COR-L47 (cell line): ENCODE measurements at places on chromosomes 5 and 9.

- DNase-seq: no peak
Observed at GRCh38 chr5:104431981-104432380, 869.4 kb upstream of the NUDT12 start.

DNA sequence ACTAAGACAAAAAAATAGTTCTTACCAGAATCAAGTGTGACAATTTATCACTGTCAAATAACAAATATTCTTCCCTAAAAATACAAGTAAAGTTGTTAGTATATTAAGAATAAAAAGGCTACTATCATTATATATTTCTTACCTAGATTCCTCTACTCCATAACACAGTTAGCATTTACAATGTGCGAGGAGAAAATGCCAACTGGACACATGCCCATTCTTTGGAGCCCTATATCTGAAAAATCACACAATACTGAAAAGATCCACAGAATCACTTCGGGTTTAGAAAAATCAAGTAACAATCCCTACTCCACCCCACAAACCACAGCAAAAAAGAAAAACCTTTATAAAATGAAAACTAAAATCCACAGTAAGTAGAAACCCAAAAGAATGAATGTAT lies 70.9 kb downstream of the PKD2L2 start:
- DNase-seq: no peak

DNA sequence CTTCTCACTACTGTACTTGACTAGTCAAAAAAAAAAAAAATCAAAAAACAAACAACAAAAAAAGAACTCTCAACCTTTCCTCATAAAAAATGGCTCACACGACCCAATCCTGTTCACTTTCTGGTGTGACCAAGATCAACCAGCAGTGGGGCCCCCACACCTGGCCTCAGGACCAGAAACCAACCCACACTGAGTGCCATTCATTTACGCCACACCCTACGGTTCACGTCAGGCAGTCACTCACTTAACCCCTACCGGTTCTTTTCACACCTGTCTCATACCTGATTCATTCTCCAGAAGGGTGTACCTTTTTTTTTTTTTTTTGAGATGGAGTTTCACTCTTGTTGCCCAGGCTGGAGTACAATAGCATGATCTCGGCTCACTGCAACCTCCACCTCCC lies 5.7 kb downstream of the SUSD1 start:
- DNase-seq: no peak

GRCh38 chr5:67182301-67182790 lies 14.3 kb downstream of the CD180 start:
- DNase-seq: no peak

GRCh38 chr9:14678776-14679175 lies 14.5 kb downstream of the ZDHHC21 start:
- DNase-seq: no peak

GRCh38 chr9:13171261-13171660 lies 108.2 kb downstream of the MPDZ start:
- DNase-seq: no peak

GRCh38 chr5:133992429-133993155 lies 12.2 kb downstream of the VDAC1 start:
- DNase-seq: peak; percentile 66

- no peak for DNase-seq
Observed at GRCh38 chr9:117002686-117003085, 315.6 kb downstream of the TRIM32 start.

DNA sequence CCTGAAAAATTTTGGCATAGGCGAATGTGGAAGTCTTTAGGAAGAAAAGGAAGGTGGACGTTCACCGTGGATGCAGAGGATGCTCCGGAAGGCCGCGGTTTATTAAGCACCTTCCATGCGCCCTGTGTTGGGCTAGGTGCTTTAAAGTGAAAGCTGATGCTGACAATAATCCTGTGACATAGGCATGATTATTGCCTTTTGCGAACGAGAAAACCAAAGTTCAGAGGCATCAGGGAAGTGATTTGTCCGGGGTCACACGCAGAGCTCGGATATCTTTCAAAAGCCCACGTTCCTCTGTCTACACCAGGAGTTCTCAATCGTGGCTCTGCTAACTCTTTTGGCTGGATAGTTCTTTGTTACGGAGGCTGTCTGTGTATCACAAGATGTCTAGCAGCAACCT lies 12.0 kb upstream of the GABRP start:
- no peak for DNase-seq

DNA sequence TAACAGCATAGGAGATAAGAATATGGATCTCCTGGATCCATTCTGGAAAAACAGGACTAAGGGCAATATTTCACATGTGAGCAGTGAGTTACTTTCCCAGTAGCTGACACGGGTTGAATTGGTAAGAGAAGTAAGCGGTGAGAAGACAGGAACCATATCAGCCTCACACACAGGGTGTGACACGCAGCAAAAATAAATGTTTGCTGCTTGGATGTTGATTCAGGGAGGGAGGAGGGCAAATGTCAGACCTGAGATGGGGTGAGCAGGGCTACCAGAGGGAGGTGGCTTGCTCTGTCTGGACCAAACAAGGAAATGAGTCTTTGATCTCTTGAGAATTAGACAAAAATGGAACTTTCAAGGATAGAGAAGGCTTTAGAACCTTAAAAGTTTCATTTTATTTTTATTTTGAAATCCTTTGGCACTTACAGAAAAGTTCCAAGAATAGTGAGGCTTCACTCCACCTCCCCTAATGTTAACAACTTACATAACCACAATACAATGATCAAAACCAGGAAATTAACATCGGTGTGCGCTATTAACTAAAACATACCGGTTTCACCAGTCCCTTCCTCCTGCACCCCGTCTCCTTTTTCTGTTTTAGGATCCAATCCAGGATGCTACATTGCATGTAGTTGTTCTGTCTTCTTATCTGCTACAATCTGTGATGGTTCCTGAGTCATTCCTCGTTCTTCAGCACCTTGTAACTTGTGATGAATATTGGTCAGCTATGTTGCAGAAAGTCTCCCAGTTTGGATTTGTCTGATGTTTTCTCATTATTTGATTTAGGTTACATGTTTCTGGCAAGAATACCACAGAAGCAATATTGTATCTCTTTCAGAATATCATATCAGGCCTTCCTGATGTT lies 20.5 kb upstream of the ARHGEF28 start:
- DNase-seq: no peak

- DNase-seq: no peak
Observed at GRCh38 chr5:165108809-165109208, 1603.4 kb downstream of the MAT2B start.

DNA sequence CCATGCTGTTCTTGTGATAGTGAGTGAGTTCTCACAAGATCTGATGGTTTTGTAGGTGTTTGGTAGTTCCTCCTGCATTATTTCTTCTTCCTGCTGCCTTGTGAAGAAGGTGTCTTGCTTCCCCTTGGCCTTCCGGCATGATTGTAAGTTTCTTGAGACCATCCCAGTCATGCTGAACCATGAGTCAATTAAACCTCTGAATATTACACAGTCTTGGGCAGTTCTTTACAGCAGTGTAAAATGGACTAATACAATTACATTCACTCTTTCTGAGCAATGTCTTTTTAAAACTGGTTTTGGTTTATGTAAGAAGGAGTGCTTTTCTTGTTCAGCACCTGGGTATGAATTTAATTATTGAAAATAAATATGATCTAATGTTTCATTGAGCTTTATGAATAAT lies 50.7 kb upstream of the ARRDC3 start:
- no peak for DNase-seq

DNA sequence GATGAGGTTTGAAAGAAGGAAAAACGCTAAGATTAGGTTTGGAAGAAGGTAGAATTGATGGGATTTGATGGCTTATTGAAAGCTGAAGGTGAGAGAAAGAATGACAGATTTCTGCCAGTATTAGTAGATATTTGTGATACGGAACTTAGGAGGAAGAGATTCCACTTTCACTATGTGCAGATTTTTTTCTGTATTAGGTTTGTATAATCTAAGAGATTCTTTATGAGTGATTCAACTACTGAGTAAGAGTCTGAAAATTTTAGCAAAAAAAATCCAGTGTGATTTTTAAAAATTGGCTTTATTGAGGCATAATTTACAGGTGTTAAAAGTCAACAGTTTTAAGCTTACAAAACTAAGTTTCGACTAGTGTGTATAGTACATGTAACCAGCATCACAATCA lies 54.1 kb downstream of the AP3S1 start:
- no peak for DNase-seq

DNA sequence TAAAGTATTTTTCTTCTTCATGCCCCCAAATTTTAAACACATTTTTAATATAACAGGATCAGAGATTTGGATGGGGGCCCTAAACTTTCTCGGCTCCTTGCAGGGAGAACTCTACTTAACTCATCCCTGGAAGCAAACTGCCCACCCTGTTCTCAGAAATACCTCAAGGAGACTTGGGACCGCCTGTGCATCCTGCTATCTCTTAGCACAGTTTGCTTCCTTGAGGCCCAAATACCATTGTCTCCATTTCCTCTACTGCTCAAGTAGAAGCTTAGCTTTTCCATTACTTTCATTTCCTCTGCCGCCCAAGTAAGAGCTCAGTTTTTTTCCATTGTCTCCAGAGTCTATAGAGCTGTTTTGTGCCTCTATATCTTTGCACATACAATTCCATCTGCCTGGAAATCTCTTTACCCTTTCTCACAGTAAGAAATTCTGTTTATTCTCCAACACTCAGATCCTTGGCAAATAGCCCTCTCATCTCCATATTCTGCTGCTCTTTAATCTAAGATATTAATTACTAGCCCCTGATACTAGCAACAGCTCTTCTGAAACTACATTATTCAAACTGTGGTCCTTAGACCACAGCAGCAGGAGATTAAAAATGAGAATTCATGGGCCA lies 137.8 kb downstream of the CEMIP2 start:
- DNase-seq: no peak

DNA sequence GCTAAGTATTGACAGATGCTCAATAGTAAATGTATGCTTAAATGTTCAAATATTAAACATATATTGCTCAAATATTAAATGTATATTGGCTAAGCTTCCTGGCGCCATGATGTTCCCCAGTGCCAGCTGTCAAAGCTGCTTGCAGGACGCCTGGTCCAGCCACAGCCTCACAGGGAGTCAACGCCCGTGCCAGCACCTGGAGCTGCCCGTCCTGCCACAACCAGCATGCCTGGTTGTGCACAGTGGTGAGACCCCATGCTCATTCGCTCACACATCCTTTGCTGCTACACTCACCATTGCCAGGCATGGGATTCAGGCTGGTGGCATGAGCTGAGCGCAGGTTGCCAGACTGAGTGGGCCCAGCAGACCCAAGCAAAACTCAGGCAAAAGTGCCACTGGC lies 926.9 kb upstream of the EDIL3 start:
- DNase-seq: no peak

- DNase-seq: no peak
Observed at GRCh38 chr5:38426490-38426889, 130.0 kb downstream of the LIFR start.

GRCh38 chr9:87725356-87725899 lies 491 bp upstream of the CTSL start:
- no peak for DNase-seq

- no peak for DNase-seq
Observed at GRCh38 chr5:60810438-60811085, 33.5 kb downstream of the ELOVL7 start.

DNA sequence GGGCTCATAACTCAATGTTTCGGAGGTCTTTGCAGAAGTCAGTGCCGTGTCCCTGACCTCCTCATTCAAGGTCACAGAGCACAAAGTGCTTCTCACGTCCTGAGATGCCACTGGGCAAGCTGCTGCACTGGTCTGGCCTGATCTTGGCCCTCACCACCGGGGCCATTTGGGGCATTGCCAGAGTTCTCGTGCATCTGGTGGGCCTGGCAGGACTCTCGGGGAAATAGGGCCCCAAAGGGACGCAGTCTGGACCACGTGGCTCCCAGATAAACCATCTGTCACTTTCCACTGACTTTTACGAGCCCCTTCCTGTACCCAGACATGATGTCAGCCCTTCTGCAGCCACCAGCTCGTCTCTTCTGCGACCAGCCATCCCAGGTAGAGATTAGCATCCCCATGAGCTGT lies 54.8 kb downstream of the HRH2 start:
- no peak for DNase-seq

DNA sequence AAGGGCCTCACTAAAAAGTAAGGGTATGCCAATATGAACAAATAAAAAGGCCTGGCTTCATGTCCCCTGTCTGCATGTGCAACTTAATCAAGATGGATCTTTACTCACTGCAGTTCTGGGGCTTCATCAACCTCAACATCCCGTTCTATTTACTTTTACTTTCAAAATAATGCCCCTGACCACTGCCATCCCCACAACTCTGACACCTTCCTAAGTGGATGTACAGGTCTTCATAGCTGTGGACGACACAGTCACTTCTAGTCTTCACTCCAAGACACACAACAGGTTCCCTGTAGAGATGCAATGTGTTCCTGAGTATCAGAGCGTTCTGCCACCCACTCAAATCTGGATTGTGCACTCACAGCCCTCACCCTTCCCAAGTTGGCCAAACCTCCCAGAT lies 136.1 kb downstream of the ENC1 start:
- no peak for DNase-seq

DNA sequence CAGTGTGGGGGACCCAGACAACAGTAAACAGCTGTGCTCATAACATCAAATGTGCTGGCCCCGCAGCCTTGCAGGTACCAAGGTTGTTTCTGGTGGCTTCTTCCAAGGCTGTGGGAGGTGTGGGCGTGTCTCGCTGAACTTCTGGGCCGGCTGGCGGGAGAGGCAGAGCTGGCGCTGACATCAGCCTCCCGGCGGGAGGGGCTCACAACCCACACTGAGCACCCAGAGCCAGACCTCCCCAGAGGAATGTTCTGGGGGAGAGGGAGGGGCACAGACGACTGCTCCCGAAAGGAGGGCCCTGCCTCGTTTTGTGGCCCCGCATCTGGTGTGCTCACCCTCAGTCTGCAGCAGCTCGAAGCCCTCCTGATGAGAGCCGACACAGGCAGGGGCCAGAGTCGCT lies 6.9 kb upstream of the SLC12A7 start:
- peak; percentile 59 for DNase-seq

DNA sequence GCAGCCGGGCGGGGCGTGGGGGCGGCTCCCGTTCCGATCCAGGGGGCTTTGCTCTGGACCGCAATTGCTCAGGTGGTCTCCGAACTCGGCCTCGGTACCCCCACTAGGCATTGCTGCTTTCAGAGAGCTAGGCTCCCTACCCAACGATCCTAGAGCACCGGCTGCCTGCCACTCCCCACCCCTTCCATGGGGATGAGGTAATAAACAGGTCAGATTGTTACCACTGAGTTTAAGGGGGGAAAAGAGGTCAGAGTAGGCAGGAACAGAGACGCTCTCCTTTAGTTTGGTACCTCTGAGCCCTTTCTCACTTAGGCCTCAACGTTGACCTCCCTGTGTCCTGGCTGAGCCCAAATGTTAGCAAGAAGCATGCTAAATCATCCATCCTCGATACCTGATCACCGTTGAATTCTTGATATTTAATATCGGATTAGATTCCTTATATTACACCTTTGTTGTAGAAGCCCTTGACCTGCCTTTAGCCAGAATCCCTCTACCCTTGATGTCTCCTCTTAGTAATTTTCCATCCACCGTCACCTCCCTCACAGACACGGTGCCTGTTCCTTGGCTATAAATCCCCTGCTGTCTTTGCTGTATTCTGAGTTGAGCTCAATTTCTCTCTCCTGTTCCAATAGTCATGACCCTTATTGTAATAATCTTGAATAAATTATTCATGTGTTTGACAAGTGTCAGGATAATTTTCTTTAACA lies 588 bp upstream of the PLPP1 start:
- no peak for DNase-seq

GRCh38 chr9:124477648-124478285 lies 27.5 kb downstream of the ADGRD2 start:
- DNase-seq: peak; percentile 67

GRCh38 chr9:38285236-38285635 lies 107.3 kb upstream of the ALDH1B1 start:
- no peak for DNase-seq

- peak; percentile 89 for DNase-seq
Observed at GRCh38 chr9:19922476-19923118, 133.8 kb upstream of the SLC24A2 start.

- no peak for DNase-seq
Observed at GRCh38 chr9:88197016-88197415, 58.7 kb upstream of the SPATA31C2 start.
